ENCODE measurements at places on chromosomes 7 and 10. TPM values are rescaled to one million over a fixed set of nuclear protein-coding genes. Genes with fewer than 3 reads are reported as not detected.

SLC26A4 gene
- polyA plus RNA-seq, result 0.23 TPM

CPXM2 gene
- polyA plus RNA-seq, result 2.0 TPM

HMX3 gene
- not detected for polyA plus RNA-seq

- DNase-seq, result no peak
These were observed 77.8 kb downstream of the JAZF1 start for GRCh38 chr7:28102797-28103196.

DNA sequence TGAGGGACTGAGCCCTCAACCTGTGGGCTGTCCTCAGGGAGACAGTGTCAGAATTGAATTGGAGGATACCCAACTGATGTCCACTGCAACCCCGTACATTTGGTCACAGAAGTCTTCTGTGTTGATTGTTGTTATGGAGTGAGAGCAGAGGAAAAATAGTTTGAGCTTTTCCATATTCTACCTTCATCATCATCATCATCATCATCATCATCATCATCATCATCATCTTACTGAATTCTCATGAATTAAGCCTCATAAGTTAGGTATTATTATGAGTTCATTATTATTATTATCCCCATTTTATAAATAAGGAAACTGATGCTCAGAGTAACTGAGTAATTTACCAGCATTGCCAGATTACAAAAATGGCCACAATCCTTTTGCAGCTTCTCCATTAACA is 8.4 kb downstream of the ALDH18A1 start:
- DNase-seq, result no peak

GRCh38 chr7:112134039-112134438 is 72.2 kb downstream of the DOCK4 start:
- no peak for DNase-seq
